ENCODE measurements at places on chromosomes 4 and X.

DNA sequence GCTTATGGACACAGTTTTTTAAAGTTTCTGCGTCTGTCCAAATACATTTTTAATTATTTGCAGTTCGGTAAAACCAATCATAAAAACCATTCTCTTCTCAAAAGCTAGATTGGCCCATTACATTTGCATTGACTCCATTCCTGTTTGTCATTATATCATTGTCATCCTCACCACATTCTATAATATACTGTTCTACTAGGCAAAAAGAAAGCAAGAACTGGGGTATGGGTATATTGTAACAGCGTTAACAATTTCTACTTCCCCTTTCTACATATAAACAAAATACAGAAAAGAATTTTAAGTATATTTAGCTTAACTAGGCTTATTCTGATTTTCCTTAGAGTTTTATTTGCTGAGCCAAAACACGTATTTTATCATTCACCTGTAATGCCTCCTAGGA, 91.8 kb downstream of the RAP1GDS1 start:
- DNase-seq, result no peak

- DNase-seq, result no peak
Observed at GRCh38 chr4:95821867-95822266, 18.0 kb upstream of the PDHA2 start.

GRCh38 chr4:29908276-29908675, 811.9 kb upstream of the PCDH7 start:
- DNase-seq, result no peak

DNA sequence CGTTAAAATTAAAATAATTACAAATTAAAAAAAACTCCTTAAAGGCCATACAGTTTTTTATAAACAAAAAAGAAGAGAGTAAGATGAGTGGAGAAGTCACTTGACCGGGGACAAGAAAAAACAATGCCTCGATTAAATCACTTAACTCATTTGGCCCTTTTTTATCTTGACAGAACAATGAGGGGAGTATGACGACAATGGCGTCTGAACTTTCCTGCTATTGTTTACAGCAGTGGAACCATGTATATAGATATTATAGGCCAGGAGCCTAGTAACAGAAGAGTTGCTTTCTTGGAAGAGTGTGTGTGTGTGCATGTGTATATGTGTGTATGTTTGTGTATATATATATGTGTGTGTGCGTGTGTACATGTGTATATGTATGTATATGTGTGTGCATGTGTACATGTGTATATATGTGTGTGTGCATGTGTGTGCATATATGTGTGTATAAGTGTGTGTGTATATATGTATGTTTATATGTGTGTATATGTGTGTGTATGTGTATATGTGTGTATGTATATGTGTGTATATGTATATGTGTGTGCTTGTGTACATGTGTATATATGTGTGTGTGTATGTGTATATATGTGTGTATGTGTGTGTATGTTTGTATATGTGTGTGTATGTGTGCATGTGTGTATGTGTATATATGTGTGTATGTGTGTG, 153.4 kb upstream of the FAT1 start:
- DNase-seq, result no peak

GRCh38 chr4:6633091-6633906, 7.2 kb upstream of the MRFAP1 start:
- DNase-seq, result no peak
